ENCODE measurements at places on chromosomes 7 and 10.

- no peak for DNase-seq
Measured at GRCh38 chr7:9022456-9022855, 589.0 kb downstream of the NXPH1 start.

GRCh38 chr10:71780719-71781118 lies 7.4 kb upstream of the VSIR start:
- DNase-seq: no peak

DNA sequence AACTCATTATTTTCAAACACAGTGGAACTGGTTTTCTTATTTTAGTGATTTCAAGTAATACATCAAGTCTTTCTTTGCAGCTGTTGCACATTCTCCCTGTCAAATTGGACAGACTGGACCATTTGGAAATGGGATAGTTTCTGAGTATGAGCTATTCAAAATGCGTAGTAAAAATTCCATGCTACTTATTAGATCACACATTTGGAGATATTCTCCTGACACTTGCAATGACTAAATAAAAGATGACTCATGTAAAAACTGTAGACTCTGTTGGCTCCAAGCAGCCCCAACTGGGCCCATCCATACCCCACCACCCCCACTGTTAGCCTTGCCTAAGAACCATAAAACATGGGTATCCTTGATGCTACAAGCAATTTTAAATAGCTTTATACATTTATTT lies 25.9 kb upstream of the BICC1 start:
- no peak for DNase-seq

DNA sequence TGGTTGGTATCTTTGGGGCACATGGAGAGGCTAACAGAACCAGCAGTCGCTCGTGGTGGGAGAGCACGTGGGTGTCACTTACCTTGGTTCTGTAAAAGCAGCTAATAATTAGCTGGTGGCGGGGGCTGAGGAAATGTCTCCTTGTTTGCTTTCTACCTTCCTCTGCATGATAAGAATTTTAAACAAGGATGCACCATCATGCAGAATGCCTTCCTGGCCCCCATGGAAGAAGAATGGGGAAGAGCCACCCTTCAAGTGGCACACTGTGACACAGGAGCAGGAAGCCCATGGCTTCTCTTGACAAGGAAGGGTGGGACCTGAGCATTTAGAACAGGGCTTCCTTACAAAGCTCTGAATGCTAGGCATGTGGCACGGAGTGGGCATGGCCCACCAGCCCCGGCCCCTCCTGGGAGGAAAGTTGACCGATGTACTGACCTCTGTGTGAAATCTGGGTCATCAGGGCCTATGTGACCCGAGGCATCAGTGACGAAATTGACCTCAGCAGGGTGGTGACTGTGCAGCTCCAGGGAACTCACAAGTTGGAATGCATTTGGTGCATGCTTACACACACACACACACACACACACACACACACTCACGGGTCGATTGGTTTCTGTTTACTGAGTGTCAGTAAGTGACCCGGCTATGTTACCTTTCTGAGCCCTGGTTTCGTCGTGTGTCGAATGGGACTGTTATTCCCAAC lies 116.9 kb upstream of the ANLN start:
- DNase-seq: no peak

- peak; percentile 54 for DNase-seq
Measured at GRCh38 chr7:29609162-29610037, 45.8 kb downstream of the PRR15 start.

GRCh38 chr7:82726038-82726800 lies 282.6 kb upstream of the CACNA2D1 start:
- peak; percentile 24 for DNase-seq

- no peak for DNase-seq
Measured at GRCh38 chr7:40536421-40536820, 401.6 kb downstream of the SUGCT start.

DNA sequence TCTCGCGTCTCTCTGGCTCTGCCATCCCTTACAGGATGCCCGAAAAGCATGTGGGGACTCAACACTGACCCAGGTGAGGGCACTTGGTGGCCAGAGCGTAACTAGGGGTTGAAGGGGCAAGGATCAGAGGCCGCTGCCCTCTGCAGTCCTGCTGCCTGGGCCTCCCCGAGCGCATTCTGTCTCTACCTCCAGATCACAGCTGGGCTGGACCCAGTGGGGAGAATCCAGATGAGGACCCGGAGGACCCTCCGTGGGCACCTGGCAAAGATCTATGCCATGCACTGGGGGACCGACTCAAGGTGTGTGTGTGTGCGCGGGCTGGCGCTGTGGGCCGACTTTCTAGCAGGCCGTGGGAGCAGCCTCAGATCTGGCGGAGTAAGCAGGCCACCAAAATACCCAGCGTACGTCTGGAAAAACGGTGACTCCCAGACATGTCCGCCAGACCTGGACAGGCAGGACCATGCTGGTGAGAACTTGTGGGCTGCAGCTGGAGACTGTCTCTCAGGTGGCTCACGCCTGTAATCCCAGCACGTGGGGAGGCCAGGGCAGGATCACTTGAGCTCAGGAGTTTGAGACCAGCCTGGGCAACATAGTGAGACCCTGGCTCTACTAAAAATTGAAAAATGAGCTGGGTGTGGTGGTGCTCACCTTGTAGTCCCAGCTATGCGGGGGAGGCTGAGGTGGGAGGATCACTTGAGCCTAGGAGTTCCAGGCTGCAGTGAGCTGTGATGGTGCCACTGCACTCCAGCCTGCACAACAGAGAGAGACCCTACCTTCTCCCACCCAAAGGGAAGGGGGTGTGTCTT lies 3.2 kb downstream of the GNB2 start:
- no peak for DNase-seq

DNA sequence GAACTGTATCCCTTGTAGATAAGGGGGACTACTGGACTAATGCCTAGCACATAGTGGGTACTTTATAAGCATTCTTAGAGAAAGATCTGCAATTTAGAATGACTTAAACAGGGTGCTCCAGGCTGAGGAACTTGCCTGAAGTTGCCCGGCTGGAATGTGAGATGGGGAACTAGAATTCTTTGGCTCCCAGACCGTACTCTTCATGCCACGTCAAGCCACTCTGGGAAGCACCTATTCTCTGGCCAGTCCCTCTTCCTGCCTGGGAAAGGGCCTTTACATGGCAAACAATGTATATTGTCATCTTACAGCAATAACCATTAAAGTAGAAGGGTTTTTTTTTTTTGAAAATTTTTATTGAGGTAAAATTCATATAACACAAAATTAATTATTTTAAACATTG lies 34.5 kb downstream of the ATXN7L1 start:
- DNase-seq: no peak

- peak; percentile 60 for DNase-seq
Measured at GRCh38 chr10:62075912-62076311, 174.4 kb downstream of the ARID5B start.

- DNase-seq: no peak
Measured at GRCh38 chr10:124081547-124082140, 11.8 kb downstream of the CHST15 start.

GRCh38 chr7:36911788-36912187 lies 187.5 kb upstream of the AOAH start:
- peak; percentile 87 for DNase-seq

DNA sequence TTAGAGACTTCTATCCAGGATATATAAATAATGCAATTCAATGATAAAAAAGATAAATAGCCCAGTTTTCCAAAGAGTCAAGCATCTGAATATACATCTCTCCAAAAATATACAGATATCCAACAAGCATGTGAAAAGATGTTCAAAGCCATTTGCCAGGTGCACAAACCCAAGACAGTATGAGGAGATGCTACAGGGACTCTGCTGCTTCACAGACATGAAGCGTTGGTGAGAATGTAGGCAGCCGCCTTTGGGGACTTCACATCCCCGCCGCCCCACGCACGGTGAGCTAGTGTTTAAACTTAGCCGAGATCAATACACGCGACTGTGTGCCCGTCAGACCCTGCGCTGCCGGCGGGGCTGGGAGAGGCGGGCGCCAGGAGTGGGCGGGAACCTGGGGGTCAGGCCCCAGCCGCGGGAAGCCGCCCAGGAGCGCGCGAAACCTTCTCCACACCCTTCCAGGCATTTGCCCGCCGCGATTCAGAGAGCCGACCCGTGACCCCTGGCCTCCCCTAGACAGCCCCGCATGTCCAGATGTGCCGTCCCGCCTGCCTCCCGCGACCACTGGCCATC lies 927 bp upstream of the ALOX5 start:
- DNase-seq: no peak

- no peak for DNase-seq
Measured at GRCh38 chr10:60267802-60268201, 121.9 kb downstream of the ANK3 start.

GRCh38 chr7:101453617-101454016 lies 90.9 kb downstream of the COL26A1 start:
- no peak for DNase-seq

- DNase-seq: no peak
Measured at GRCh38 chr7:140889645-140890044, 35.1 kb downstream of the BRAF start.

Data from NCI-H2081 (cell line).